ENCODE measurements at places on chromosomes 16 and 17.

GRCh38 chr16:87172632-87173031 is 144.6 kb downstream of the C16orf95 start:
- no peak for DNase-seq

DNA sequence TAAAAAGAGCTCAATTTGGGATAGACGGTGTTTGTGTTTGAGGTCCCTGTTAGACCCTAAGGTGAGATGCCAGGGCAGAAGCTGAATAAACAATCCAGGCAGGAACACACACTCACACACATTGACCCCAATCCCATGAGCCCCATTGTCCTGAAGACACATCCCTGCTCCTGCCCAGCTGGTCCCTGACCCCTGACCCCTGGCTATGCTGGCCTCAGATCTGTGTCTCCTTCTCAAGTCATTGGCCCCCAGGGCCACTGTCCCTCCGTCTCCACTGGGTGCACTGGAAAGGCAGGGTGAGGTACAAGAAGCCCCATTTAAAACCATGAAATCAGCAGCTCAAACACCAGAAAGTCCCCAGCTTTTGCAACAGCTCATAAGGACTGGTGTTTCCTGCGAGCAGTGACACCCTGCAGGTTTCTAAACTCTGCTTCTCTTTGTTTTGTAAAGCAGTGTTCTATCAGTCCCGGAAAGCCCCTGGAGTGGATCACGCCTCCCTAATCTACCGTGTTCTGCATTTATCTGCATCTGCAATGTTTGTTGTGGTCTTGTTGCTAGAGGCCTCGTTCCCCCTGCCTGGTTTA is 18.0 kb upstream of the ASGR2 start:
- peak; percentile 74 for DNase-seq

GRCh38 chr17:18009609-18010420 is 29.2 kb downstream of the ATPAF2 start:
- no peak for DNase-seq

GRCh38 chr17:77546772-77547241 is 406.0 kb downstream of the SEC14L1 start:
- DNase-seq = no peak

- no peak for DNase-seq
Measured at GRCh38 chr17:17841601-17842025, 4.8 kb upstream of the SREBF1 start.

DNA sequence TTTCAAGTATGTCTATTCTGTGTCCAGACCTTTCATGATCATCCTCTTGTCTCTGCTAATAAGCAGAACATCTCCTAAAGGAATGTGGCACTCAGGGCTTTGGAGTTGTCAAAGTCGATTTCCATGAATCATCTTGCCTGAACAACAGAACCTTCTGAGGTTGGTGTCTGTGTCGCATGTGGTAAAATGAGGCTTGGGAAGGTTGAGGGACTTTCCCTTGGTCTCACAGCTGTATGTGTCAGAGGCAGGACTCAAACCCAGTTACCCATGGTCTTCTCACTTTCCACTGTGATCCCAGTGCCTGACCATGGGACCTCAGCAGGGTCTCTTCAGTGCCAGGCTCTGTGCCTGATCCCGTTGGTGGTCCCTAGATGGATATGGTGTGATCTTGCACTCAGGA is 4.2 kb upstream of the GPRC5B start:
- peak; percentile 3 for DNase-seq

- DNase-seq = no peak
Measured at GRCh38 chr16:27221576-27222248, 18.4 kb downstream of the KDM8 start.

DNA sequence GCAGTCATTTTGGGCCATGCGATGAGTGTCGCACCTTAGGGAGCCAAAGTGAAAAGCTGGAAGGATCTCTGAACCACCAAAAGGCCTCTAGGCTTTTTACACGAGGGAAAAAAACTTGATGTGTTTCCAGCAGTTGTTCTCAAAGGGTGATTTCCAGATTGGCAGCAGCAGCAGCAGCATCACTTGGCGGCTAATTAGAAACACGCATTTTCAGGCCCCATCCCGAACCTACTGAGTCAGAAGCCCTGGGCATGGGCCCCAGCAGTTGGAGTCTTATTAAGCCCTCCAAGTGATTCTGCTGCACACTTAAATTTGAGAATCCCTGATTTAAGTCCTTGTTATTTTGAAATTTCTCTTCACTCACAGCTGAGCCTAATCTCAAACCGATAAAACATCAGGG is 25.3 kb upstream of the PYY start:
- no peak for DNase-seq

- DNase-seq = no peak
Measured at GRCh38 chr16:84699147-84699711, 571 bp upstream of the USP10 start.

DNA sequence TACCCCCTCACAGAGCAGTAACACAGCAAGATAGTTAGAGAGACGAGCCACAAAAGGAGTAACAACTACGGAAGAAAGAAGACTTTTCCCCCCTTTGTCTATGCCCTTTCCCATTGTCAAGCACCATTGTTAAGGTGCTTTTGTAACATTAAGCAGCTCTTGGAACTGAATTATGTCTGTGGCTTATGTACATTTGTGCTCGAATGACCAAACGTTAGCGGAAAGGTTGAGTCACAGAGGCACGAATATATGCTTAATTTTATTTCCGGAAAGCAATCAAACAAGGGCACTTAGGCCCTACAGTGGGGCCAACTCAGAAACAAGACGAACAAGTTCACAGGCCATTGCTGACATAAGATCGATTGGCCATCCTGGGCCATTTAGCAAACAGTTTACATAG is 109.5 kb downstream of the ANKFN1 start:
- no peak for DNase-seq

- DNase-seq = no peak
Measured at GRCh38 chr17:82942166-82943130, 102.6 kb upstream of the ZNF750 start.

GRCh38 chr16:57574086-57574485 is 31.6 kb downstream of the ADGRG5 start:
- DNase-seq = no peak

GRCh38 chr16:84049403-84050060 is 6.9 kb upstream of the SLC38A8 start:
- DNase-seq = no peak

GRCh38 chr17:28384281-28385036 is 13.0 kb downstream of the SARM1 start:
- peak; percentile 64 for DNase-seq

DNA sequence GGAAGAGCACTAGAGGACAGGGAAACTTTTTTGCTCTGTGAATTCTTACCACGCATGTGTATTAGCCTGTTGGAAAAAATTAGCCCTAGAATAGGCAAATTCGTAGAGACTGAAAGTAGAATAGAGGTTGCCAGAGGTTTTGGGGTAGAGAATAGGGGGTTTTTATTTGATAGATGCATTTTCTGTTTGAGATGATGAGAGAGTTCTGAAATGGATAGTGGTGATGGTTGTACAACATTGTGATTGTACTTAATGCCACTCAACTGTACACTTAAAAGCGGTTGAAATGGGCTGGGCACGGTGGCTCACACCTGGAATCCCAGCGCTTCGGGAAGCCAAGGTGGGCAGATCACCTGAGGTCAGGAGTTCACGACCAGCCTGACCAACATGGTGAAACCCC is 8.0 kb upstream of the DOC2B start:
- DNase-seq = no peak

DNA sequence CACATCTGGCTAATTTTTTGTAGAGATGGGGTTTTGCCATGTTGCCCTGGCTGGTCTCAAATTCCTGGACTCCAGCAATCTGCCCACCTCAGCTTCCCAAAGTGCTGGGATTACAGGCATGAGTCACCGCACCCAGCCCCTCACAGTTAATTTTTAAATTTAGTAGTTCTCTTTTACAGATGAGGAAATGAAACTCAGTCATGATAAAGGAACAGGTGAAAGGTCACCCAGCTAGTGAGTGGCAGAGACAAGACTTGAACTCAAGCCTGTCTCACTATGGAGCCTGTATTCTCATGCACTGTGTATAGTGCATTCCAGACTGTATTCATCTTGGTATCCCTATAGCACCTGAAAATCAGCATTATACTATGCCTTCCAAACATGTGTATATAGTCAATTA is 77.1 kb upstream of the WSB1 start:
- no peak for DNase-seq

DNA sequence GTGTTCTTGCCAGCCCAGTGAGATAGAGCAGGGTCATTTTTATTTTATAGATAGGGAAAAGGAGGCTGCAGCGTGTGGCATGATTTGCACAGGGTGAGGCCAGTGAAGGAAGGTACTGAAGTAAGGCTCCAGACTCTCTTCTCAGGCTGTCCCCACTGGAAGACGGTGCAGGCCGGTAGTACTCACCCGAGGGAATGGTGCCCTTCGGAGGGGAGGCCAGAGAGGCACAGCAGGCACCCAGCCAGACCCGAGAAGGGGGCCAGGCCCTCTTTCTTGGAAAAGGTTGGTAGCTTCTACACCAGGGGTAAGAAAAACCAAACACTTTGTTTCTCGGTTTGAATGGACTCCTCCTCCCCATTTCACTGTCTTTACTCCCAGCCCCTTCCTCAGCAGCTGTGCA is 288 bp downstream of the ANKRD40CL start:
- no peak for DNase-seq

GRCh38 chr16:57526498-57526897 is 9.9 kb downstream of the CCDC102A start:
- DNase-seq = no peak

DNA sequence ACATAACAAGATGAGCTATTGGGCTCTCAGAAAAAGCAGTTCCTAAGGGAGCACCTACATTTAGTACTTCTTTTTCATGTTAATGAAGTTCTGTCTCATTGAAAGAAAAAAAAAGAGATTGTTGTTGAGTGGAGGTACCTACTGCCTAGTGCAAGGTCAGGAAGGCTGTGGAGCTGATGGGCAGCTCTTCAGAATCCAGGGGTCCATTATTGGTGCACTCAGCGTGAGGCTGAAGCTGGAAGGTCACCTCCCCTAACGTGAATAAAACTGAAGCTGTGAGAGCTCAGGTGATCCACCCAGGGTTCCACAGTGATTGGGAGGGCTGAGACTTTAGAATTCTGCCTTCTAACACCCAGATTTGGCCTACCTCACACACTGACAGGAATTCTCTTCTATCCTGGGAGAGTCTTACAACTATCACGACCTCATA is 153.9 kb upstream of the TBX2 start:
- no peak for DNase-seq

- DNase-seq = no peak
Measured at GRCh38 chr16:20001856-20002707, 71.6 kb downstream of the GPR139 start.

DNA sequence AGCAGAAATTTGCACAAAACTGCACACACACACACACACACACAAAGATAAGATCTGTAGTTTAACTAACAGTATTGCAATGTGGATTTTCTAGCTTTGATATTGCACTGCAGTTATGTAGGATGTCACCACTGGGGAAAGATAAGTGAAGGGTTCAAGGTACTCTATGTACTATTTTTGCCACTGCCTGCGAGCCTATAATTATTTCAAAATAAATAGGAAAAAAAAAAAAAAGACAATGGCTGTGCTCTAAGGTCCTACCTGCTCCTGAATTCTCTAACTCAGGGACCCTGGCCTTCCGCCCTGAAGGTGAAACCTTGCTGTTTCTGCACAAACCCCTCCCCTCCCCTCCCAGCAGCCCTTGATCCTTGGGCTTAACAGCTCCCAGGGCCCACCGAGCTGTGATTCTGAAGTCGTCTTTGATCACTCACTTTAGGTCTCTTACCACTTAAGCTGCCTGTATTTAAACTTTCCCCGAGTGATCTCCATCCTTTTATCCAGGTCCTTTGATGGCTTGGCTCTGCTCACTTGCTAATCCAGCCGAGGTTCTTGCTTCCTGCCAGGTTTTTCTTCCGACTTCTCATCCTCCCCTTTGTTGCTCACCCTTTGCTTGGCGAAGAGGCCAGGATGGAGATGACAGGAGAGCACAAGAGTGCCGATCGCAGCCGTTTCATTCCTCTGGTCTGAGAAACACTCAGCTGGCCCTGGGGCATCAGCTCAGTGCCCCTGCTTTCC is 37.7 kb downstream of the TMEM114 start:
- DNase-seq = no peak

DNA sequence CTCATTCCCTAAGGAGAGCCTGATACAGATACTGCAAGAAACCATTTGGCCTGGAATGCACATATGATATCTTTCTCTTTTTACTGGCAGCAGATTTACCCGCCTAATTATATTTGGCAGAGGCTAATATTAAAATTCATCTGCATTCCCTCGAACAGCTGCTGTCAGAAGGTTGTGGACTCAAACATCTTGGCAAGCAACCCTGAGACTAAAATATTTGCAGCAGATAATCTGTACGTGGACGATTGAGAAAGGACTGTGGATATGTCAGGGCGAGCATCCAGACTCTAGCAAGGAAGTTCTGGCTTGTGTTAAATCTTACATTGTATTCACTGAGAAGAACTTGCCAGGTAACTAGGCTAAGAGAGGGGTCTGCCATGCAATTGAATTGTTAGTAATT is 65.2 kb downstream of the SNX20 start:
- DNase-seq = no peak

DNA sequence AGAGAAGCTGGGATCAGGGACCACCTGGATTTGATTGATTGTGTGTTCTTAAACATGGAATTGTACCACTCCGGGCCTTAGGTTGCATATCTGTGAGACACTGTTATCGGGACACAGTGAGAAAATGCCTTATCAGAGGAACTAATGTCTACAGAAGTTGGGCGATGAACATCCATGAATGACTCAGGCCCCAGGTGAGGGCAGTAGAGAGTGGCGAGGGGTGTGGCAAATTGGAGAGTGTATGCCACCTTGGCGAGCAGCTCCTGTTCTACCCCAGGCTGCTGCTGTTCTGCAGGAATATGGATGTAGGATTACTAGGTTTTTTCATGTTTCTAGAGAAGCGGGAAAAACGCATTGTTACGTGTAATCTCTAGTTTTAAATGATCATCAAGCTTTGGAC is 38.8 kb downstream of the CLEC16A start:
- DNase-seq = peak; percentile 54

DNA sequence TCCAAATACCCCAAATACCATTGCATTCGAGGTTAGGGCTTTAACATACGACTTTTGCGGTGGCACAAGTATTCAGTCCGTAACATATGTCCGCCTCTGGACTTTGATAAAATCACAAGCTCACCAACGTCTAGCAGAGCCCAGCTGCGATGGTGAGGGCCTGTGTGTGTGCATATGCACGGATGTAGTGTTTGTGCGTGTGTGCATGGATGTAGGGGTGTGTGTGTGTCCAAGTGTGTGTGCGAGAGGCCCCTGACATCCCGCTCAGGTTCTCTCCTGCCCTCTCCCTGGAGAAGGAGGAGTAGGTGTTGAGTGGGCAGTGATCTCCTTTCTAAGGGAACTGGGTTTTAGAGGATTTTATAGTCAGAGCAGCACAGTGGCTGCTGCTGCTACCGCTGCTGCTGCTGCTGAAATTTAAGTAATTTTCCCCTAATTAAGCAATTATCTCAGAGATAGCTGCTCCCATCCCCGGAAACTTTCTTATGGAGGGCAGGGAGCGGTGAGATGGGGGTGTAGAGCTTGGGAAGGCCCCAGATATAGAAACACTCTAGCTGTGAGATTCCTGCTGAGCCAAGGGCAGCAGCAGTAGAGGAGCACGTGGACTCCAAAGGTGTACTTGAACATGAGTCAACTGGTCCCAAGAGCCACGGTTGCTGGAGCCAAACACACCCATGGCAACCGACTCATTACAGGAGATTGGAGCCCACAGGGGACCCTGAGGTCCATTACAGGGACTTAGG is 121.7 kb upstream of the SDK2 start:
- DNase-seq = no peak

GRCh38 chr16:67190448-67191399 is 788 bp upstream of the EXOC3L1 start:
- DNase-seq = no peak

GRCh38 chr17:40726919-40727318 is 23.4 kb upstream of the KRT24 start:
- no peak for DNase-seq
